ENCODE measurements at places on chromosomes 16 and 17.

- DNase-seq, result no peak
These were observed 23.2 kb downstream of the IGFBP4 start for GRCh38 chr17:40466298-40466971.

GRCh38 chr17:28816540-28816939 is 26.1 kb downstream of the FAM222B start:
- no peak for DNase-seq

DNA sequence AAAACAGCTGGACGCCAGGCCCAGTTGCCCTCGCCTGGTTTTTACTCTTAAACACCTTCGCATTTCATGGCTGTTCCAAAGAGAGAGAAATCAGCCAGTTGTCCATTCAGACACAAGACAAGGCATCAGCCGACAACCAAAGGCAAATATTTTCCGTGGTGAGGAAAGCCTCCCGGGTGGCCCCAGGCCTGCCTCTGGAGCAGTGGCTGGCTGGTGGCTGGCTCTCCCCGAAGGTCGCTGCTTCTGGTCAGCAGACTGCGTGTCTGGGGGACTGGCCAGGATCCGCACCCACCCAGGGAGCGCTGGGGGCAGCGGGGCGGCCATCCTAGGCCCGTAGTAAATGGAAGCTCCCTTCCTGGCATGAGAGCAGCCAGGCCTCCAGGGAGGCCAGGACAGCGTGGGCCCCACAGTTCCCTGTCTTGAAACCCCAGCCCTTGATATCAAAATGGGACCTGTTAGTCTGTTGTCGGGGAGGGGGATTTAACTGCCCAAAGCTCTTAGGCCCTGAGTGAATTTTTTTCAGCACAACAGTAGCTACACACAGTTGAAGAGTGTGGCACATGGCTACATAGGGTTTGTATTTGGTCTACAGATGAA is 57.7 kb downstream of the SREBF1 start:
- DNase-seq, result no peak

DNA sequence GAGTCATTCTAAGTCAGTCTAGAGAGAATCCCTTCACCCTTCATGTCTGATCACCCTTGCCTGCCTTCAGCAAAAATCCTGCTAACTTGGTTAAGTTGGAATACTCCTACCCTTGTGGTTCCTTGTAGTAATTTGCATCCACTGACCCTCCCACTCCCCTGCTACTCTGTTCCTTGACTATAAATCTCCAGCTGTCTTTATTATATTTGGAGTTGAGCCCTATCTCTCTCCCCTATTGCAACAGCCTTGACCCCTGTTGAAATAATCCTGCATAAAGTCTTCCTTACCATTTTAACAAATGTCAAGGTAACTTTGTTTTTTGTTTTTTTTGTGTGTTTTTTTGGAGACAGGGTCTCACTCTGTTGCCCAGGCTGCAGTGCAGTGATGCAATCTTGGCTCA is 590.1 kb downstream of the WWOX start:
- DNase-seq, result no peak

- DNase-seq, result no peak
These were observed 44.1 kb upstream of the DOC2B start for GRCh38 chr17:225551-225950.

DNA sequence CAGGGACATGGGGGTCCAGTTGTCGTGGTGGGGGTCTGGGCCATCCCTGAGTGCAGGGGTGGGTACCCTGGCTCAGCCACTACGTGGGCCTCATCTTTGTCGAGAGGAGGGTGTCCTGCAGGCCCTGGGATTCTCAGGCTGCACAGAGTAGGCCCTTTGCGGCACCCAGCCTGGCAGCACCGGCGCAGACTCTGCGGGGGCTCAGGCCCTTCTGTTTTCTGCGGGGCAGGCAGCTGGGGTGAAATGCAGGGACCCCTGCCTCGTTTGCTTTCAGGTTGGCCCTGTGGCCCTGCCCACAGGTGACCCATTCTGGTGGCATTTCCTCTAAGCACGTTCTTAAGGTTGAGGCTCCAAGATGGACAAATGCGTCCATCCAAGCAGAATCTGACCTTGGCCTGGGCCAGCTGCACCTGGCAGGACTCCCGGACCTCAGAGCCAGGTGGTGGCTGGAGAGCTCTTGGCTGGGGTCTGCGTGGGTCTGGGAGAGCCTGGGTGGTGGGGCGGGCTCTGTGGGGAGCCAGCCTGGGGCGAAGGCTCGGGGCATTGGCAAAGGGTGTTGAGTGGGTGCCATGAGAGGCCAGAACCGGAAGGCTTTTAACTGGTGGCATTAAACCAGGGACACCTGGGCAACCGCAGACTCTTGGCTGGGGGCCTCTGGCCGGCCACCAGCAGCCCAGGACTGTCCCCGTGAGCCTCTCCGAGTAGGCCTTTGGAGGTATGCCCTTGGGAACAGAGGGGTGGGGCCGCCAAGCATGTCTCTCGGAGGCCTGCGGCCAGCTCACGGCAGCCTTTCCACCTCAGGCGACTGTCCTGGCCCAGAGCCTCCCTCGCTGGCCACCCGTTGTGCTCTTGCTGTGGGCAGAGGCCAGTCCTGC is 16.9 kb downstream of the PRSS27 start:
- DNase-seq, result no peak

- DNase-seq, result no peak
These were observed 6.6 kb upstream of the CBX8 start for GRCh38 chr17:79803421-79803996.

GRCh38 chr16:4261557-4262172 is 11.2 kb downstream of the TFAP4 start:
- no peak for DNase-seq

DNA sequence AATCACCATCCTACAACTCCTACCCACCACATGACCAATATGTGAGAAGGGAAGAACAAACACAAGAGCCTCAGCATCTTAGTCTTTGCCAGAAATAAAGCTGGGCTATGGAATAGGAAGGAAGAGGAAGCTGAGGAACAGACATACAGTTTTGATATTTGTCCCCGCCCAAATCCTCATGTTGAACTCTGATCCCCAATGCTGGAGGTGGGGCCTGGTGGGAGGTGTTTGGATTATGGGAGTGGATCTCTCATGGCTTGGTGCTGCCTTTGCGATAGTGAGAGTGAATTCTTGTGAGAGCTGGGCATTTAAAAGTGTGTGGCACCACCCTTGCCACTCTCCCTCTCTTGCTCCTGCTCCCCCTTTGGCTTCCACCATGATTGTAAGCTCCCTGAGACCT is 52.4 kb upstream of the NLK start:
- DNase-seq, result no peak

GRCh38 chr17:1710807-1711553 is 803 bp upstream of the TLCD2 start:
- DNase-seq, result no peak

DNA sequence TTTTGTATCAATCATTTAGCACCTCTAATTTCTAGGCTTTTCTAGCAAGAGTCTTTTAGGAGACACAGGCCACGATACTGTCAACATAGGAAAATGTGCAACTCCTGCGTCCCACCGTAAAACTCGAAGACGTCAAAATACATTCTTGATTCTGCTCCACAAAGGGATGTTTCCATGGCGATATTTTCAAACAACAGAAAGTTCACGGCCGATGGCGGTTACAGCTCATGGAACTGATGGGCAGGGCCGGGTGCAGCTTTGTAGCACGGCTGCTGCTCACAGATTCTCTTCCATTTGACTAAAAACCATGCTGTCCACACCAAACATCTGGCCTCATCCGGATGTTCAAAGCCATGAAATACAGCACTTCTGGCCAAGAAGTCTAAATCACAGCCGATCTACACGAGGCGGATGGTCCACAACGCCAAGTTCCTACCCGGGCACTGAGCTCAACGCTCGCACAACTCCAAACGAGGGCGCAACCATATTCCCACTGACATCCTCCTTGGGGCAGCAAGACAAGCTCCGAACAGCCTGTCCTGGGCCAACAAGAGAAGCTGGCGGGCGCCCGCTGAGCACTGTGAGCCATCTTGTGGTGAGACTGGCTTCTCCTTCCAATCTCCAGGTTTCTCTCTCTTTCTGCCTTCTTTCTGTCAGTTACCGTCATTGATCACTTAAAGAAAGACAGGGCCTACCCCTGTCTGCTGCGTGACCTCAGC is 79.8 kb downstream of the ZNF778 start:
- DNase-seq, result no peak

GRCh38 chr17:29713626-29714025 is 90.9 kb upstream of the CORO6 start:
- no peak for DNase-seq

DNA sequence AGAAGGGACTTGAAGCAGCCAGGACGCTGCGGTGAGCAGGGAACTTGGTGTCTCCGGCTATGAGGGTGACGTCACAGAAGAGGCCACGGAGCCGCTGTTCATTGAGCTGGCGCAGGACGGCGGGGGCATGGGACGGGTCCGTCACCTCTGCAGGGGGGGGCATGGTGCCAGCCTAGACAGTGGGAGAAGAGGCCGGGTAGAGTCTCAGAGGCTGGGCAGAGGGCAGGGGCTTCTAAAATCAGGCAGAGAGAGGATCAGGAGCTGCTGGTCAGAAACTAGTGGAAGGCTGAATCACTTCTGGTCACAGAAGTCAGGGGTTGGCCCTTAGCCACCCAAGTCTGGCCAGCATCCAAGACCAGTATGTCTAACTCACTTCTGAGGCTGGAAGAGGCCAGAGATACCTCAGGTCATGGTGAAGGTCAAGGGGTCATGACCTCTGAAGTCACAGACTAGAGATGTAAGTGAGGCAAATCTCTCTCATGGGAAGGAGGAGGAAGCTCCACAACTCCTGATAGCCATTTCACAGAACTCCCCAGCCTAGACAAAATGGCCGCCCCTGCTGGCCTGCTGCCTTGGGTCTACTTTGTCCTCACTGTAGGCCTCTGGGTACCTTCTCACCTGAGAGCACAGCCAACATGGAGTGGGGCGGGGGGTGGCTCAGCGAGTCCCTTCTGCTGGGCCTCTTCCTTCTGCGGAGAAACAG is 12.6 kb downstream of the ZBTB4 start:
- no peak for DNase-seq

DNA sequence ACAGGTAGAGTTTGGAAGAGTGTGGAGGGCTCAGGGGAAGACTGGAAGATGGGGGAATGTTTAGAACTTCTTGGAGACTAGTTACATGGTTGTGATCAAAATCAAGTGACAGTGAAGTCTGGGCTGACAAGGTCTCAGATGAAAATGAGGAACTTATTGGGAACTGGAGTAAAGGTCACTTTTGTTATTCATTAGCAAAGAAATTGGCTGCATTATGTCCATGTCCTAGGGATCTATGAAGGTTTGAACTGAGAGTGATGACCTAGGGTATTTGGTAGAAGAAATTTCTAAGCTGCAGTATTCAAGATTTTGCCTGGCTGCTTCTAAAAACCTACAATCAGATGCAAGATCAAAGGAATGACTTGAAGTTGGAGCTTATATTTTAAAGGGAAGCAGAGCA is 747.1 kb downstream of the KCNJ2 start:
- no peak for DNase-seq

- no peak for DNase-seq
These were observed 208.0 kb downstream of the FOXL1 start for GRCh38 chr16:86786338-86786737.

DNA sequence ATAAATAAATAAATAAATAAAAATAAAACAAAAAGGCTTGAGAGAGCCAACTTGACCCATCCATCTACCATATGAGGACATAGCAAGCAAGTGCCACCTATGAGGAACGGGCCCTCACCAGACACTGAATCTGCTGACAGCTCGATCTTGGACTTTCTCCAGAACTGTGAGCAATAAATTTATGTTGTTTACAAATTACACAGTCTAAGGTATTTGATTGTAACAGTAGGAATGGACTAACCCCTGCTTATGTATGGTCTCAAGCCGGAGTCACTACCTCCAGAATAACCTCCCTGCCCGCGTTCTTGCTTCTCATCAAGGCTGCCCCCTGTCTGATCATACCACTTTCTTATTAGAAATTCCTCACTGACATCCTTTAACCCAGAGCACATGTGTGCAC is 9.9 kb downstream of the SLC5A11 start:
- no peak for DNase-seq

GRCh38 chr16:72236866-72237265 is 64.9 kb upstream of the PMFBP1 start:
- DNase-seq, result no peak

DNA sequence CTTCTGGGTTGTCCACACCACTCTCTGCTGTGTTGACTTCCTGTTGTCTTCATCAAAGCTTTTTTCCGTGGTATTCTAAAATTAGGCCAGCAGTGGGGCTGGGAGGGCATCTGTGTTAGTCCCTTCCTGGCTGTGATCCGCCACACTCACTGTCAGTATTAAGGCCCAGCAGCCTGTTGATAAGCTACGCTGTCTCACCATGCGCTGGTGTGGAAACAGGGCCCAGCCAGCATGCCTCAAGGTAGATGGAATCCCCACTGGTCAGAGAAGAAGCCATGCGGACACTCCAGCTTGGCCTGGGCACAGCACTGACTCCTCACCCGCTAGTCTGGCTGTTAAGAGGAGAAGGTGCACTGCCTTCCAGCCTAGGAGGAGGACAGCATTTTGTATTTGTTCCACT is 11.4 kb downstream of the CDR2L start:
- DNase-seq, result no peak

- DNase-seq, result no peak
These were observed 1.4 kb downstream of the APRT start for GRCh38 chr16:88810166-88810911.

DNA sequence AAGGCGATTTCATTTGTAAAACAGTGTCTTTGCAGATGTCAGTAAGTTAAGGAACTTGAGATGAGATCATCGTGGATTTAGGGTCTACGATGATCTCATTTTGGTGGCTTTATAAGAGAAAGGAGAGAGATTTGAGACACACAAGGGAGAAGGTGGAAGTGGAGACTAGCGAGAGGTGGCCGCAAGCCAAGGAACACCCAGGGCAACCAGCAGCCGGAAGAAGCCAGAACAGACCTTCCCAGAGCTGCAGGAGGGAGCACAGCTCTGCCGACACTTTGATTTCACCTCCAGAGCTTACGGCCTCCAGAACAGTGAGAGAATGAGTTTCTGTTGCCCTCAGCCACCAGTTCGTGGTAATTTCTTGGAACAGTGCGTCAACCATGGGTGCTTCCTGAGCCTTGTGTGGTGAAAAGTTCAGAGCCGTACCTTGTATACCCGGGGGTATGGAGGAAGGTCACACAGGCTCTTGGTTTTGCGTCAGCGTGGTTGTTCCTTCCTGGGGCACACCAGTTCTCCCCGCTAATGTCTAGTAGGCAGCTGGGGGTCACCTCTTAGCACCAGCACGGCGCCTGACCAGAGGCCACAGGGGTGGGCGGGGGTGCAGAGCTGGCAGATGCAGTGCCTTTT is 12.9 kb upstream of the SEC14L1 start:
- DNase-seq, result no peak

DNA sequence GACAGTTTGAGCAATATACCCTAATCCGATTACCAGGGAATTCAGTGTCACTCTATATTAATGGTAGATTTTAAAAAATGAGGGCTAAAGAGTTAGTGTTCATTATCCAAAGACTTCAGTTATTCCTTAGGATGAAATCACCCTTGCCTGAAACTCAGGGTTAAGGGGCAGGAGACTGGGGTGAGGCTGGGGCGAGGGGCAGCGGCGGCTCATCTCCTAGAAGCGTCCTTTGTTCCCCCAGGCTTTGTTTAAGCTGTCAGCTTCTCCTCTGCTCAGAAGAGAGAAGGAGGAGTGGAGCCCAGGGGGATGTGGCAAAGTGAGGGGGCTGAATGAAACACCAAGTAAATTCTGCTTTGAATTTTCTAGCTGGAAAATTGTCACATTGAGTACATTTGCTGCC is 117.7 kb upstream of the ELAC2 start:
- DNase-seq, result no peak

Measured in left forelimb (tissue), 1 donor.